Stimulated activated naive B cell treated with anti-CD40 and anti-IgM and Interleukin-4, amounts not matched to agents 10 μg/mL and 1 μg/mL and 100 μg/mL, for 72 hours (primary cell): ENCODE measurements at places on chromosomes 7 and 10.

DNA sequence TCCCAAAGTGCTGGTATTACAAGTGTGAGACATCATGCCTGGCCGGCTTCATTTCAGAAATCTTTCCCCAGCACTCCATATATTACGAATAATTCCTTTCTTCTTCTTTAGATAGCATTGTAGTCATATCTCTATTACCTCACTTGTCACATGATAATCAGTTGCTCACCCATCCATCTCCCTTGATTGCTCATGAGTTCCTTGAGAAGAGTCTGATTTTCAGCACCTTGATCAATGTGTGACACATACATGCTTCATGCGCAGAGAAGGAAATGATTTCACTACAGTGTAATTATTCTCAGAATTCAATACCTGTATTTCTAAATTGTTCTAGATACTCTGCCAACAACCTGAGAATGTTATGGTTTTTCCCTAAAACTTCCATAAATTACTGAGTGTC, 26.7 kb upstream of the GGCT start:
- peaks cover 8% of the 10 kb centered on the region for H3K36me3 ChIP-seq
- no peak overlapping the region for H3K27ac ChIP-seq
- no peak for DNase-seq
- H3K4me1 ChIP-seq = no peaks in the 10 kb centered on the region
- no peak overlapping the region for H3K4me3 ChIP-seq

- no peak overlapping the region for H3K27ac ChIP-seq
- no peaks in the 10 kb centered on the region for H3K36me3 ChIP-seq
- no peak for DNase-seq
- peaks cover 51% of the 10 kb centered on the region for H3K27me3 ChIP-seq
- no peak overlapping the region for H3K4me3 ChIP-seq
- H3K4me1 ChIP-seq = peaks cover 18% of the 10 kb centered on the region
Observed at GRCh38 chr10:93753621-93754250, 4.0 kb upstream of the LGI1 start.

GRCh38 chr7:19089797-19090196, 27.6 kb downstream of the TWIST1 start:
- H3K27ac ChIP-seq = no peak overlapping the region
- no peaks in the 10 kb centered on the region for H3K4me1 ChIP-seq
- H3K27me3 ChIP-seq = peaks cover 7% of the 10 kb centered on the region
- no peaks in the 10 kb centered on the region for H3K36me3 ChIP-seq
- DNase-seq = no peak

DNA sequence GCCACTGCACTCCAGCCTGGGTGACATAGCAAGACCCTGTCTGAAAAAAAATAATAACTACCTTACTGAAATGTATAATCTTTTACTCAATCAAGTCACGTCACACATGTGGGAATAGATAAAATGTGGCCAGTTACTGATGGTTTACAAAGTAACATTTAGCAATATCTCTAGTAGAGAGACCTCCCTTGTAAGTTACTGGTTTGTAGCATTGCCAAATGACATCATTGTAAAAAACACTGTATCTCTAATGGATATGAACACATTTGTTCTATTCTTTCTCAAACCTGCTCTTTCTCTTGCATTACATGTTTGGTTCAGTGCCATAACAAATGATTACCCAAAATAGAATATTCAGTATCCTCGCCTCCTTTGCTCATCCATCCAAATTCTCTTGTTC, 18.8 kb downstream of the TET1 start:
- DNase-seq = no peak
- no peaks in the 10 kb centered on the region for H3K4me1 ChIP-seq
- no peak overlapping the region for H3K4me3 ChIP-seq
- H3K27me3 ChIP-seq = peaks cover 1% of the 10 kb centered on the region

GRCh38 chr7:25073451-25073850, 51.6 kb downstream of the CYCS start:
- peaks cover 11% of the 10 kb centered on the region for H3K4me1 ChIP-seq
- no peaks in the 10 kb centered on the region for H3K27me3 ChIP-seq
- H3K36me3 ChIP-seq = peaks cover 4% of the 10 kb centered on the region
- H3K4me3 ChIP-seq = no peak overlapping the region
- no peak overlapping the region for H3K27ac ChIP-seq
